Stimulated activated CD8-positive, alpha-beta memory T cell treated with anti-CD3 and anti-CD28 coated beads, Interleukin-2, amount 100 ng/mL, for 48 hours (primary cell): ENCODE measurements at places on chromosomes 13 and 19.

DNA sequence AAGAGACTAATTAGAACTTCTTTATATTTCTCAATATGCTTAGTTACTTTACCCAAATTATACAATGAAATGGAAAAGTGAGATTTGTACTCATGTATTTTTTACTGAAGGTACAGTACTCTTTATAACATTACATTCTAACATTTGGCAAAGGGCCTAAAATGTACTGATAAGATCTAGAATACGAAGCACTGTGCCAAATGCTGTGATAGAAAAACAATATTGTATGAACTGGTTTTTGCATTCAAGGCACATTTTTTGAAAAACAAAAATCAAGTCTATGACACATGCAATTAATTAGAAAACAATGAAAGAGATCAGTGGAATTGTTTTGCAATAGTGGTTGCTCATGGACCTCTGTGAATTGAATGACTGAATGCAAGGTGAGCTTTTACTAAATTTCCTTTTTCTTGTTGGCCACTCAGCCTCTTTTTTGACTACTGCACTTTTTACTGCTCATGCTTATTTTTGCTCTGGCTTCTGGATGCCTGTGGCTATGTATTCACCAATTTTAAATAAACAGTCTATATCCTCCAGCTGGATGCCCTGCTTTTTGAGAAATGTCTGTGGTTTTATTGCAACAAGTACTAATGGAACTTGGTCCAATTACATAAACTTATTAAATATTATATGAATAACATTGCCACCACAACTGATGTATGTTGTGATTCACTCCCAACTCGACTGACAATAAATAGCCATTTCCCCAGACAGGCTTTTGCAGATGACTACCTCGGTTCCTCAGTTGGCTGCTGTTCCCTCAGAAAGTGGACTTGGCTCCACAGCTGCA, 41.4 kb upstream of the OBI1 start:
- no peak for DNase-seq

DNA sequence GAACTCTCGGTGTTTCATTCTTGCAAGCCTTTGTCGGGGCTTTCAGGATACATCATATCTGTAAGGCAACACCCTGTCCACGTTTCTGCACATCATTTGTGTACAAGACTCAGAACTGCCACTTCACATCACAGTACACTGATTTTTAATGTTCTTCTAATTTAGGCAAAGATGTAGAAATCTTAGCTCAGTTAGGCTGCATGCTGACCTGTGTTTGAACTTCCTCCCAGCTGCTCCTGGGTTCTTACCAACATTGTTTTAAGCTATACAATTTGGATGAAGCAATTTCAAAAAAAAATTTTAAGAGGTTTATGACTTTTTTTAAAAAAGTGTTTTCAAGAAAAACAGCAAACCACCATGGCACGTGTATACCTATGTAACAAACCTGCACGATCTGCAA, 1047.9 kb upstream of the SLC10A2 start:
- DNase-seq, result no peak

- no peak for DNase-seq
Observed at GRCh38 chr13:36696410-36697010, 22.7 kb downstream of the SERTM1 start.

- DNase-seq, result no peak
Observed at GRCh38 chr13:43895940-43896339, 16.2 kb downstream of the LACC1 start.
